A172 (cell line): ENCODE measurements at places on chromosomes 2 and 18. TPM values are rescaled to one million over a fixed set of nuclear protein-coding genes. Genes with fewer than 3 reads are reported as not detected.

Gene COQ10B
- total RNA-seq: 48.9 and 57.6 TPM in 2 replicates

Gene IL1RL1
- 0.02 TPM in 1 of 2 replicates, not detected in the other for total RNA-seq

GRCh38 chr2:200257570-200257969 lies 48.9 kb upstream of the SPATS2L start:
- DNase-seq: no peak

Gene TUBB8B
- total RNA-seq: not detected in 2 replicates

GRCh38 chr2:67576226-67576625 lies 179.1 kb downstream of the ETAA1 start:
- no peak for DNase-seq

DNA sequence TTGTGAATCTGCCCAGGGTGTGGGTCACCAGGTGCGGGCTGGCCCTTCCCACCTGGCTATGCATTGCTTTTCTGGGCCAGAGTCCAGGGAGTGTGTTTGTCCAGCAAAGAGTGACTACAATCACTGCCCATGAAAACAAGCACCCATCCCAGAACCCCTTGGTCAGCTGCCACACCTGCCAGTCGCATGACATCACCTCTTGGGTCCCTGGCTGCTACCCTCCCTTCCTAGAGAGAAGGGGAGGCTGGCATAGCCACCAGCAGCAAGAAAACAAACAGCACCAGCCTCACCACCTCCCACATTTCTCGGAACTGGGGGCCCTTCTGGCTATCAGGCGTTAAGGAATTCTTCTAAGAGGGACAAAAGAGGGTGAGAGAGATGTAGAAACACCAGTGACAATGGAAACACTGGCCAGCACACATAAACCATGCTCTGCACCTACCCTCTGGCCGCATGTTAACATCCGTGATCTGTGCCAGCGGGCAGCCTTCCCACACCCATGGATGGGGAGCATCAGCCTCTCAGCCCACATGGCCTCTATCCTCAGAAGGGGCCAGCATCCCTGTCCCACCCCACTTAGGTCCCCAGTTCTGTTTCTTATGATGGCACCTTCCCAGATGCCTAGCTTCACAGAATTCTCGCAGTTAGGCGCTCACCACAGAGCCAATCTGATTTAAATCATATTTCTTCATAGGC lies 109.7 kb upstream of the GLI2 start:
- DNase-seq: peak; percentile 34
